Kidney (tissue), 22 donors: ENCODE measurements at places on chromosomes 12 and 14.

- no peak for DNase-seq
Measured at GRCh38 chr14:81681541-81681940, 147.9 kb upstream of the SEL1L start.

GRCh38 chr12:85843606-85844310 lies 7.5 kb upstream of the RASSF9 start:
- no peak for DNase-seq

DNA sequence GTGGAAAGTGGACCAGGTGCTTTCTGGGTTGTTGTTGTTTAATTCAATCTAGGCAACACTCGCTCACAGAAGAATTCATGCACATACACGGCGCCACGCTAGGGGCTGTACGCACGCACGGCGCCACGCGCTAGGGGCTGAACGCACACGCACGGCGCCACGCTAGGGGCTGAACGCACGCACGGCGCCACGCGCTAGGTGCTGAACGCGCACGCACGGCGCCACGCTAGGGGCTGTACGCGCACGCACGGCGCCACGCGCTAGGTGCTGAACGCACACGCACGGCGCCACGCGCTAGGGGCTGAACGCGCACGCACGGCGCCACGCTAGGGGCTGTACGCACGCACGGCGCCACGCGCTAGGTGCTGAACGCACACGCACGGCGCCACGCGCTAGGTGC lies 54.3 kb downstream of the NINJ2 start:
- peak; percentile 13 for DNase-seq

DNA sequence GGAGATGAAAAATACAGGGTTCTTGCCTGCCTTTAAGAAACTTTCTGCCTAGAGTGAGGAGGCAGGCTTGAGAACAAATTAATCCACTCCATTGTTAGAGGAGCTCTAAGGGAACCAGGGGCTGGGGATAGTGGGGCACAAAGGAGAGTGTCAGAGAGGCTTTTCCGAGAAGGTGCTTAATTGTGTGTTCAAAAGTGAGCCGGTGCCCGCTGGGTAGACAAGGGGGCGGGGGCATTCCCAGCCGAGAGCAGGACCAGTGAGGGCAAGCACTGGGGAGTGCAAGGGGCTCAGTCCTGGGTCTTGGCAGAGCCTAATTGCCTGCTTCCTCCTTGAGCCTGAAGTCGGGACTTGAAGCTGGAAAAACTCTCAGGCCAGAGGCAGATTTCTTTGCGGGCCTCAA lies 377.4 kb downstream of the ETNK1 start:
- no peak for DNase-seq

GRCh38 chr12:25616286-25616685 lies 63.2 kb upstream of the LMNTD1 start:
- no peak for DNase-seq

DNA sequence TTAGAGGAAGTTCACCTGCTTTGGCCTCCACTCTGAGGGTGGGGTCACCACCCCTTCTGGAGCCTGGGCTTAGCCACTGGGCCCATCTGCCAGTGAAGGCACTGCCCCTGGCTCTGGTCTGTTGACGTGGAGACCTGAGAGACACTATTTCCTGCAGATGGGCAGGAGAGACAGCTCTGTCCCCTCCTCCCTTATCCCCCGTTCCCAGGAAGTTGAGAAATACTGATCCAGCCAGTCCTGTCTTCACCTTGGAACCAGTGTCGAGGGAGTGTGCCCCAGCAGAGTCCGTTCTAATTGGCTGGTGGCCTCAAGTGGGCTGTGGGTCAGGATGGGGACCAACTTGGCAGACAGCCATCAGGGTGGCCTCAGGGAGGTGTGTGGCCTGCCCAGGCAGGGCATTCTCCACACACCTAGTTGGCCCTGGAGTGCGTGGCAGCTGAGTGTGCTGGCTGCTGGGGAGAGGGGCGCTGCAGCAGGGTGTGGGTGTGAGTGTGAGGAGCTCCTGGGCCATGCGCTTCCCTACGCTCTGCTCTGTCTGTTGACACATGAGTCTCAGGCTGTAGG lies 25.4 kb downstream of the CLSTN3 start:
- DNase-seq: no peak

- peak; percentile 52 for DNase-seq
Measured at GRCh38 chr14:61322011-61322798, 826 bp downstream of the PRKCH start.

DNA sequence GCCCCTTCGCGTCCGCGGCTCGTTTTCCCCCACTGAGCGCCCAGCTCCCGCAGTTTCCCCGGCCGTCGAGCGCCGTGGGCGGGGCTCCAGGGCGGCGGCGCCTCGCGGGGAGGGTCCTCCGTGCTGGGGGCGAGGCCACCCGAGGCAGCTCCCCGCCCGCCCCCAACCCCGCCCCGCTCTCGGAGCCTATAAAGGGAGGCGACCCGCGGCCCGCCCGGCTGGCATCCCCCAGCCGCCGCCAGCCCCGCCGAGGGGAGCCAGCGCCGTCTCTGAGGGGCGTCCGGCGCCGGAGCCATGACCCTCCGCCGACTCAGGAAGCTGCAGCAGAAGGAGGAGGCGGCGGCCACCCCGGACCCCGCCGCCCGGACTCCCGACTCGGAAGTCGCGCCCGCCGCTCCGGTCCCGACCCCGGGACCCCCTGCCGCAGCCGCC lies at the start of gene TAMALIN:
TSS of gene TAMALIN (plus strand) at position 221 of the 432 bp plus-strand sequence. CDS start at position 295, 74 bp downstream.
- DNase-seq: peak; percentile 85

- DNase-seq: no peak
Measured at GRCh38 chr12:53530920-53531319, 23.6 kb upstream of the NPFF start.

DNA sequence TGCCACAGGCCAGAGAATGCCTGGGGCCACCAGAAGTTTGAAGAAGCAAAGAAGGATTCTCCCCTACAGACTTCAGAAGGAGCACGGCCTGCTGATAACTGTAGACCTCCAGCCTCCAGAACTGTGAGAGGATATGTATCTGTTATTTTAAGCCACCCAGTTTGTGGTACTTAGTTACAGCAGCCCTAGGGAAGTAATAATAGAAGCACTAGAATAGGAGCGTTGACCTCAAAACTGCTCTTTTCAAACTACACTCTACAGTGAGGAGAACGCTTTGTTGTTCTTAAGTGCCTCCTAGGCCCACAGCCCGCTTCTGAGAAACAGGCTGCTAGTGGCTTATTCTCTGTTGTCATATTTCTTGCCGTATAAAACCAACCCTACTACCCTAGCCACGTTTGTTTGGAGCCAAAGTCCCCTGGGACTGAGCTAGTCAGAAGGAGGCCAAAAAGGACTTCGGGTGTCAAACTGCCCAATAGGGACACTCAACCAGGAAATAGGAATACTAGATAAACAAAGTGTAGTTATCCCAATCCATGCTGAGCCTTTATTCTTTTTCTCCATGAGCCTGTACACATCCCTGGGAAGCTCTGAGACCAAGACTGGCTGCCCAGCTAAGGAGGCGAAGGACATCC lies 38.5 kb upstream of the FRS2 start:
- DNase-seq: no peak

DNA sequence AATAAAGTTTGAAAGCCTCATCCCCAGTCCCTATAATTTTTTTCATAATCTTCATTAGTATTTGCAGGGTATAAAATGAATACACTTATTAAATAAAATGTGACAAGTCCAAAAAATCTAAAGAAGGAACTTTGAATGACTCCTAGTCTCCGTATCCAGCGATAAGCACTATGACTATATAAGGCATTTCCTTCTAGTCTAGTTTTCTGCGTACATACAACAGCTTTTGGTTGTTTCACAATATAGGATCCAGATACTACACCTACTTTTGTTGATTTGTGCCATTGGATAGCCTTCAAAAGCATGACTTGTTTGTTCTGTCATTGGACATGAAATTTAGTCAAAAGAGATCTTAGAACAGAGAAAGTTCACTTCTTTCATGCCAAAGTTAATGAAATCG lies 133.3 kb upstream of the PWP1 start:
- DNase-seq: no peak

- DNase-seq: peak; percentile 76
Measured at GRCh38 chr12:122980183-122981035, at the start of gene ARL6IP4. Gene ARL6IP4 (plus strand): TSS chr12:122980681. CDS start chr12:122981140, 459 bp downstream.

DNA sequence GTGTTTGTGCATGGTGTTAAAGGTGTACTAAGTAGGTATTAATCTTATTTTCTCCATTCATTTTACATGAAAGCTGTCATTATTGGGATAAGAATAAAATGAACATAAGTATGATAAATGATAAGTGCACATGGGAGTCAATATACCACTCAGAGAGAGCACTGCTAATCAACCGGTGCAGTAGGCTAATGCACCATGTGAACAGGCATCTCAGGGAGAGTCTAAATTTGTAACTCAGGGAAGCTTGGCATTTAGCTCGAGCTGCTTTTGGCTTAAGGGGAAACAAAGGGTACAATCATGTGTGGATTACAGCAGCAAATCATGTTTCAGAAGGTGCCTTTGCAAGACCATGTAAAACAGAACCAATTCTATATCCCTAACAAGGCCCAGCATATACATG lies 127.4 kb downstream of the MGST1 start:
- DNase-seq: no peak

GRCh38 chr12:47636908-47637780 lies 68.7 kb downstream of the RPAP3 start:
- no peak for DNase-seq

DNA sequence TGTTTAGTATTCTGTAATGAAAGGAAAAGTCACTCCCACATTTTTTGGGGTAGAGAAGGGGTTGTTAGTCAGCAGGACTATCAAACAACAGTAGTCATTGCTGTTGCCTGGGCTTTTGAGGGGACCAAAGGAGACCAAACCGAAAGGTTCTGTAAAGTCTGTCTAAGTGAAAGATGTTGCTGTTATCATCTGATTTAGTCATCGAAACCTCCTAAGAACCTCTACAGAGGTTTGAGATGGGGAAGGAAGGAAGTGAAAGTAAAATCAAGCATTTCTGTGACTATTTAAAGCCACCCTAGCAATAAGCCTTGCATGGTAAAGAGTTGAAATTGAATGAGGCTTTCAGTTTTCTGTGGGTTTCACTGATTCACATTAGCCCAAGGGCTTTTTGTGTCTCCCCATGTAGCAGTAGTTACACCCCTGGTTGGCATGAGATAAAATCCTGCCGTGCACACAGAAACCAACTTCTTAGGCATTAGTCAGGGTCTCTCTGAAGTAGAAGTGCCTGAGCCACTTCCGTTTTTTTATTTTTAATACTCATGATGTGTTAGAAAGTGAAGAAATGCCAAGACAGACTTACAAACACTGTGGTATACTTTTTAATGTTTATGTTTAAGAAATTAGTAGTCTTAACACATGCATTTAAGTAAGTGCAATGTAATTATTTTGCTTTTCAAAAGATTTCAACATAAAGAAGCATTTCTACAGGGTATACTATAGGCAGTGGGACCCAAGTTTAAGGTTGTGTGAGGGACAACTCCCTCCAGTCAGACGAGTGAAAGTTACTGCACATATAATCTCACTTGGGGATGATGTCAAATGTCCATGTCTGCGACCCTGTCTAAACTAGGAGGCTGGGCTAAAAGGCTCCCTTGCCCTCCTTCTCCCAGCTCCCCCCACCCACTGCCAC lies 50.4 kb downstream of the DYRK2 start:
- DNase-seq: no peak

GRCh38 chr12:62291864-62292760 lies 31.9 kb downstream of the USP15 start:
- no peak for DNase-seq

GRCh38 chr12:61654698-61655097 lies 605.5 kb upstream of the USP15 start:
- no peak for DNase-seq

GRCh38 chr14:97413966-97414717 lies 617.0 kb downstream of the VRK1 start:
- DNase-seq: no peak

DNA sequence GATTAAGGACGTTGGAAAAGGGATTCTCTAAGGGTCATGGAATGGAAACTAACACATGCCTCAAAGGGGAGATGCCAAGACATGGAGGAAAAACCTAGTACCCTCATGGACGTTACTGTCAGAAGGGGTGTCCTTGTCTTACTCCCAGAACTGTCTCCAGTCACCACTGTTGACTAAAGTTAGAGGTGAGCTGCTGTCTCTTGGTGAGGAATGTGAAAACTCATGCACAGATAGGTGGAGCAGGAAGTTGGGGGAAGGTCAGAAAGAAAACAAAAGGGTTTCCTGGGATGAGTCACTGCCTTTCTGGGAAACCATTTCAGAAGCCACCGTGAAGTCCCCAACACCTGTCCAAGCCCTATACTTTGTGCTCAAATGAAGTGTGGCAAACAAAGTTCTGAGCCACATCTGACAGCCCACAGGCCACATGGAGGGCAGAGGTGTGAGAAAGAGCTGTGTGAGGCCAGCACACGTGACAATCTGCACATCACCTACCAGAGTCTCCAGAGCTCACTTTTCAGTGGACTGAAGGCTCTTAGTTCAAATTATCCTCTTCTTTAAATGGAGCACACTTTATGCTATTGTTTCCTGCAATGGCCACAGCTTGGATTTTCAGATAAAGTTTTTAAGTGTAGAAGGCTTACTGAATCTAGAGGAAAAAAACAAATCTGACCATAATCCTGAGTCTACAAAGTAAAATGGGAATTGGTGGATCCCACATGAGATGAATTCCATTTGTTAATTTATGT lies 92.9 kb upstream of the EGLN3 start:
- DNase-seq: no peak

DNA sequence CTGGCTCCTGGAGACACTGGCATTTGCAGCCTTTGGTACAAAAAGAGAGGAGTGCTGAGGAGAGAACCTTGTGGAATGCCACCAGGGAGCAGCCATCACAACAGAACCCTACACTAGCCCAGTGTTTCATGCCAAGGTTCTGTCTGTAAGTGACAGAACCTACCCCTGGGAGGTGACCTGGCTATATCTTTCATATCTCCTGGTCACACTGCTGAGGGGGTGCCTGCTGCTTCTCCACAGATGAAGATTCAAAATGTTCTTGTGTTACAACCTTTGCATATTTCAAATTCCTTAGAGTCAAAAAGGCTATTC lies 12.7 kb upstream of the EIF4B start:
- no peak for DNase-seq

- no peak for DNase-seq
Measured at GRCh38 chr14:98705871-98706300, 566.1 kb downstream of the BCL11B start.

- no peak for DNase-seq
Measured at GRCh38 chr14:91230397-91231035, 14.0 kb downstream of the GPR68 start.

DNA sequence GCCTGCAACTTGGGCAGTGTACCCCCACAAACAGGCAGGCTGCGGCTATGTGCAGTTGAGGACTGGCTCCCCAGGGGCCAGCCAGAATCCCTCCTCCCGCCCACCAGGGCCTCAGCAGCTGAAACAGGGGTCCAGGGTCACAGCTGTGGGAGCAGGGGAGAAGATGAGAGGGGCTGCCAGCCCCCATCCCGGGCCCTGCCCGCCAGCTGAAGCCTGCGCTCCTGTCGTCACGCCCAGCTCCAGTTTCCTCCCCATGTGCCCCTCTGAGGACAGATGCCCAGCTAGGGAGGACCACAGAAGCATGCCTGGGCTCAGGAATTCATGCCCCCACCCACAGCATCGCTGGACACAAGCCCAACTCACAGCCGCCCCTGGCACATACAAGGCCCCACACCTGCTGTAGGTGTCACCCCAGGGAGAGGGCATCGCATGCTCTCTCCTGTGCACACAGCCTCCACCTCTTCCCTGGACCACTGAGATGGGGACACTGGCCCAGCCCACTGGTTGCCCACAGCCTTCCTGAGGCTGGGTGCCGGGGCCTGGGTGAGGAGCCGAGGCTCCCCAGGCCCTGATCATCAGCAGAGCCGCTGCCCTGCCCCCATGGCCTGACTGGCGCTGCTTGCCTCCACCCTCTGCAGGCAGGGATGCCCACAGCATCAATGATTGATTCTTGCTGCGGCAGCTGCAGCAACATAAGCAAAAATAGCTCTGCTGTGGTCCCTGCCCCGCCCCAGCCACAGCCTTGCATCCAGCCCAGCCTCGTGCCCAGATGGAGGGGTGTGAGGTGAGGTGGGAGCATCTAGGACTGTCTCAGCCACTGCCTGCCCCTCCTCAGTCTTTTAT lies 3.7 kb upstream of the CLBA1 start:
- DNase-seq: peak; percentile 49
